ENCODE measurements at places on chromosomes 1 and 21.

- DNase-seq, result no peak
These were observed 437.0 kb downstream of the SIPA1L2 start for GRCh38 chr1:232192781-232193450.

DNA sequence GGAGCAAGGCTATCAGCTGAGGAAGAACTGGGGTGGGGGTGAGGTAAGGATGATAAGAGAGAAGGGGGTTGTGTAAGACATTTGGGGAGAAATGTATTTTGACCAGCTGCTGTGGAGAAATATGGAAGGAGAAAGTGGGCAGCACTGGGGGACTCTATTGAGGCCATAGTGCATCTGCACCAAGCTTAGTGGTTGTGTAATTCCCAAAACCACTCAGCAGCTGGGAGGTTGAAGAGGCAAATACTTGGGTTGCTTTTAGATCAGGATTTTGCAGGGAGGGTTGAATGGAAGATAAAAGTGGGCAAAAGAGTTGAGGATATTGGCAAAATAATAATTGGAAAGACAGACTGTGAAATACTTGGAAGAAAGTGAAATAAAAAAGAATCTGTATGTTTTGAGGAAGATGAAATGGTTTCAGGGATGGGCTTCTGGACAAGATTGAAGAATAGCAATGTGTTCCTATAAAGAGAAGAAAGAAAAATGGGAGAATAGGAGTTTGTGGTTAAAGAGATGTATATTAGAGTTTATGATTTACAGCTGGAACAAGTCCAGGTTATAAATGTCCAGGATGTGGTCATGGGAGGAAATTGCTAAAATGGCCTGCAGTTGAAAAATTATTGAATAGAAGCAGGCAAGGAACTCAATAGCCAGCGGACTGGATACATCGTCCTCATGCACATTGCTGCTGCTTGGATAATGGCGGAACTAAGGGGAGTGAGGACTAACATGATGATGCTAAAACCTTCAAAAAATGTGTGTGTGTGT lies 162.7 kb downstream of the DNM3 start:
- DNase-seq, result peak; percentile 44

DNA sequence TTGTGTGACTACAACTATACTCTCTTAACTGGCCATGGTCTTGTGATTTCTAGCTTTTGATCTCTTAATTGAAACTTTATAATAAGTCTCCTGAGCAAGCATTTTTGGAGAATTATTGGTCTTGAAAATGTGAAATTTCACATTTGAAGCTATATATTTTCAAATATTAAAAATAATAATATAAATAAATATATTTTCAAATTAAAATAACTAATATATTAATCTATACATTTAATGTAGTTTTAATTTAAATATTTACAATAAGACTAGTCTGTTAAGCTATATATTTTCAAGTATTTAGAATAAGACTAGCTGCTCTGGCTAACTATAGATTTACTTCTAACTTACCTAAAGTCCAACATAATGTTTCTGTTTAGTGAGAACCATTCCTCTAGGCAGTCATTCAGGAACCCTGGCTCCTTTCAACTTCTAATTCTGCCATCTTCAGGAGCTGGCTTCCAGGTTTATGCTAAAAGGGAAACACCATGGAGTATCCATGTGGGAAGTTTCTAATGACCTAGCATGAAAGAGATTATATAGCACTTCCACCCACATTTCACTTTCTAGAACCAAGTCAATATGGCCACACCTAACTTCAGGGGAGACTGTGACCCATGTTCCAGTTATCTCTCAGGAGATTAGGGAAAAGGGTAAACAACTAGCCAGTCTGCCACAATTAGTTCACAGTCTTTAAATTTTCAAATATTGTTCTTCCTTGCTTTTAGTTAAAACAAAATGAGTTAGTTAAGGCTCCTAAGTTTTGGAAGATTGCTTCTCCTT lies 31.9 kb upstream of the TSHB start:
- DNase-seq, result no peak

DNA sequence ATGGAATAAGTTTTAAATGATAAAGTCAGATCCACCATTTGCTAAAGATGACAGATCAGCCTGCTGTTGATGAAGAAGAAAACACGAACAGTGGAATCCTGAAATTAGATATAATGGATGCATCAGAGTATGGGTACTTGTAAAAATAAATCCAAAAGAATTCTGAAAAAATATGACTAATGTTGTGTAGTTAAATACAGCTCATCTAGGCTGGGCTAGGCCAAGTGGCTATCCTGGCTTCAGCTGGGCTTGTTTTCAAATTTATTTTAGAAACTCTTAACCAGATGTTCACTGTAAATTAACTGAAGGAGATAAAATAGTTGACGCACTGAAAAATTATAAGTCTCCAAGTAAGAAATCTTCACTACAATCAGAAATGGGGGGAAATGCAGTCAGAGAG lies 7.4 kb upstream of the RGS2 start:
- DNase-seq, result no peak

- no peak for DNase-seq
These were observed 160.2 kb downstream of the COP1 start for GRCh38 chr1:176046926-176047325.

DNA sequence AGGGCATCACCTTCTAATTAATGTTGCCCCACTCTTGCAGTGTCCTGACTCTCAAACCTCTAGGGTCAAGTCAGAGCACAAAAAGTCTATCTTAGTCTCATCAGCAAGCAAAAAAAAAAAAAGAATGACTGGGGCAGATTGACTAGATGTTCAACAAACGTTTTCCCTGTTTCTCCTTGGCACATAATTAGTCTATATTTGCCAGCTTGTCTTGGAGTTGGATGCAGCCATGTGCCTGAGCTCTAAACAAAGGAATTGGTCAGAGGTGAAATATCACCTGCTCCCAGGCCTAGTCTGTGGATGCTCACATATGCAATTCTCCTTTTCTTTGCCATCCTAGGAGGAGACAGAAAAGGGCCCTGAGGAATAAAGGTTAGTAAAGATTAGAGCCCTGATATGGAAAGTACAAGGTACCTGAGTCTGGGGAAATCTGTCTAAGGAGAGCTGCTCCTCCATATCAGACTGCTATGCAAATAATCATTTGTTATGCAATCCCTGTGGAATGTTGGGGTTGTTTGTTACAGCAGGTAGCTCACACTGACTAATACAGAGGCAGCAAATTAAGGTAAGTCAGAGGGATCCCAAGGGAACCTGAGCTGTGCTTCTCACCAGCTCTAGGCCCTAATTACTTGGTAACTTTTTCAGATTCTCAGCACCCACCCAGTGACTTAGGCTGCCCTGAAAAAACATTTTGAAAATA lies 130.8 kb downstream of the BRINP2 start:
- DNase-seq, result no peak

DNA sequence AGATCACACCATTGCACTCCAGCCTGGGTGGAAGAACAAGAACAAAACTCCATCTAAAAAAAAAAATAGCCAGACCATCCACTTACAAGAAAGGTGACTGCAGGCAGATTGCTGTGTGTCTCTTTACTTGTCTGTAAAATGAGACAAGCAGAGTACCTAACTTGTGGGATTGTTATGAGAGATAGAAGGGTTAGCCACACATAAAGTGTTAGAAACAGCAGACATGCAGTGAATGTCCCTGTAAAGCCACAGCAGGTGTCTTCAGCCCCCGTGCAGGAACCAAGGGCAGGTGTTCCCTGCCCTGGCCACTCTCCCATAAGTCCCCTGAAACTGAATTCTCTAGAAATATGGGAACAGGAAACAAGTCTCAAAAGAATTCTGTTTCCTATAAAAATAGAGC lies 40.8 kb upstream of the EFHD2 start:
- DNase-seq, result no peak

DNA sequence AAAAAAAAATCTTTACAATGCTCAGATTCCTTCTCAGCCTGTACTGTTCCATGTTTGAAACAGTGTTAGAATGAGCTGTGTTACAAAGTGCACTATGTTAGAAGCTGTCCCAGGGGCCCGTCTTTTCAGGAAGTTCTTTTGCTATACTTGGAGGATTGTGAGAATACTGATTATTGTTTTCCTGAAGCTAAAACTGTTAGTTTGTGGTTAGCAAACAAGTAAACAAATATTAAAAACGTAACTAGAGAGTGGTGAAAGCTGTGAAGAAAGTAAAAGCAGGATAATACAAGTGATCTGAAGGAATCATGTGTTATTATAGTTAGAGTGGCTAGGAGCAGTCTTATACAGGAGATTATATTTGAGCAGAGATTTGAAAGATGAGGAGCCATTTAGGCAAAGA lies 35.6 kb downstream of the CAMSAP2 start:
- no peak for DNase-seq

DNA sequence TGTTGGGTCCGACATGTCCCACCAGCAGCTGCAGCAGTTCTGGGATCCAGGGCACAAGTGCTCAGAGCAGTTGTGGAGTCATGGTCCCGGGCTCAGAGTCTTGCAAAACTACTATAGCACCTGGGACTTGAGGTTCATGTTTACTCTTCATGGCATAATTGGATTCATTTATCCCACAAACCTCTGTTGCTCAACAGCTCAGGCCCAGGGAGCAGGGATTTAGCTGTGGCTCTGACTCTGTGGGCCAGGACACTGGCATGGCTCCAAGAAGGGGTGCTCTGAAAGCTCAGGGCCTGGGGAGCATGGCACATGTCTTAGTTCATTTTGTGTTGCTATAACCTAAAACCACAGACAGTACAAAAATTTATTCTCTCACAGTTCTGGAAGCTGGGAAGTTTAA lies 626.7 kb upstream of the ADGRL2 start:
- peak; percentile 21 for DNase-seq

DNA sequence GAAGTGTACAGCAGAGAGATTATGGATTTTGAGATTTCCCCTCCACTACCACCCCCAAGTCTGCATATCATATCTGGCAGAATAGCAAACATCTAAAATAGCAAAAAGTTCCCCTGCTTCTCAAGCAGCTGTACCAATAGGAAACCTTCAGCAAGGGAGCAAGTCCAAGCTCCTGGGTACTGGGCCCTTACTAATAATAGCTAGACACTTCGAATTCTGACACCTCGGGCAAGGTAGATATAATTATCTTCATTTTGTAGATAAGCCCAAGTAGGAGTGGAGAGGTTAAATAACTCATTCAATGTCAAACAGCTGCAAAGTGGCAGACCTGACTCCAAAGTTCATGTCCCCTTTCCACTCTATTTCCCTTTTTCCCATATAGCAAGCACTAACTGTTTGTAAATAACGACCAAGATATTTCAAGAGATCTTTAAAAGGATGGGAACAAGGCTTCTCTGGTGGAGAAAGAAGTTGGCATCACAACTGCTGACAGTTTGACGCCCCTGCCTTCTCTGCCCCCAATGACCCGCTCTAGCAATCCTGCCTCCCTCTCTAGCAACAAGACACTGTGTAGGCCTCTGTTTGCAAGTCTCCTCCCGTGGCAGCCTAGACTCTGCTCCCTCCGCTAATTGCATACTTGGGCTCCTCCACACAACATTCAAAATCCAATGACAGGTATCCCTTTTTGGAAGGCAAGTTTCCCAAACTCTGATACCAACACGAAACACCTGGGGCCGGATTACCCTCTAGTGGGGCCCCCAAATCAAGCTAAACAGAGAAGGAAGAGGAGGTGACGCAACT lies 18.7 kb upstream of the ADAR start:
- DNase-seq, result no peak

DNA sequence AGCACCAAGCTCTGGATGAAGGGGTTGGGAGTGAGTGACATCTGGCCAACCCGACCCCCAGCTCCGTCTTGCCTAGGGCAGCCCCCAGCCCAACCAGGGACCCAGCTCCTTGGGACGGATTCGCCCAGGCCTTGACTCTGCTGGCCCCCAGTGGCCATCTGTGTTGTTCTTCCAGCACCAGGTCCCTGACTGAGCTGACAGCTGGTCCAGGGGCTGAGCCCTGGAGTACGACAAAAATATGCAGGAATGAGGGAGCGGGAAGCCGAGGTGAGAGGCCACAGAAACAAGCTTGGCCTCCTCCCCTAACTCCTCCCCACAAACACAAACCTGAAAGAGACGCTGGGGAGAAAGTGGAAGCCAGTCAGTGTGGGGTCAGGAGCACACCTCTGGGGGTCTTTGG lies 55.0 kb upstream of the PAX7 start:
- DNase-seq, result no peak

Data from RCC 7860 (cell line).